ENCODE measurements at places on chromosomes 7 and 10. TPM values are rescaled to one million over a fixed set of nuclear protein-coding genes. Genes with fewer than 3 reads are reported as not detected.

DNA sequence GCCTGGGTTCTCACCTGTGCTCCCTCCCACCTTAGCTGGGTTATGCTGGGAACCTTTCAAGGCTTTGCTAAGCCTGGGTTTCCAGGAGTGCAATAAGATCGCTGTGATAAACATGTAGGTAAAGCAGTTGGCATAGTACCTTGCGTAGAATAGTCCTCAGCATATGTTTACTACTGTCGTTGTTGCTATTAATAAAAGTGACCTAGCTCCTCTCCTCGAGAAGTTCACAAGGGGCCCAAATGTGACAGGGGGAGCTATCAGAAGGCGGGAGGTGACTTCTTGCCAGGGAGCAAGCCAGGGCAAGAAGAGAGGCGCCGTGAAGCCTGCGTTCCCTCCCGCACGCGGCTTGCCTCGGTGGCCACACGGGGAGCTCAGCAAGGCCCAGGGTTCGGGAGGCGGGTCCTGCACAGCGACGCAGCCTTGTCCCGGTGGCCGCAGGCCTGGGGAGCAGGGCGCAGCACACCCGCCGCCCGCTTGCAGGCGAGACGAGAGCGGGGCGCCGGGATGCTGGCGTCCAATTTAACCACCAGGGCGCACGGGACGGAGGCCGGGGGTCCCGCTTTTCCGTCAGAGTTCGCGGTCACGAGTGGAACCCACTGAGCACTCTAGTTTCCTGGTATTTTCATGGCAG is 106.2 kb downstream of the SNX10 start:
- DNase-seq: no peak

- DNase-seq: no peak
Measured at GRCh38 chr10:70761031-70761601, 24.1 kb downstream of the TBATA start.

DNA sequence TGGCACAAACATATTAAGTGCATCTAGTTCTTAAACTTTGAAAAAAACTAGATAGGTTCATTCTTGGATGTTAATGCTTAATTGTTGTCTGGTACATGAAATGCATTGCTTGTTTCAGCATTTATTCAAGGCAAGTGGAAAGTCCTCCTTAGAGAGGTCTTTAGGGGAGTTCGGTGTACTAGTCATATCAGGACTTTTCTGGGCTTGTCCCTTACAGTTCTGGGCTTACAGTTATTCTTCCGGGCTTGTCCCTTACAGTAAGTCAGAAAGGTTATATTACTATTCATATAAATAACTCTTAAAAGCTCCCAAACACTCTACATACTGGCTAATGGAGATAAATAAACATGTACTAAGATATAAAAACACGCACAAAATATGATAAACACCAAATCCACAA is 61.6 kb upstream of the MRLN start:
- DNase-seq: no peak

- DNase-seq: no peak
Measured at GRCh38 chr7:121046893-121047468, 58.5 kb downstream of the CPED1 start.

DNA sequence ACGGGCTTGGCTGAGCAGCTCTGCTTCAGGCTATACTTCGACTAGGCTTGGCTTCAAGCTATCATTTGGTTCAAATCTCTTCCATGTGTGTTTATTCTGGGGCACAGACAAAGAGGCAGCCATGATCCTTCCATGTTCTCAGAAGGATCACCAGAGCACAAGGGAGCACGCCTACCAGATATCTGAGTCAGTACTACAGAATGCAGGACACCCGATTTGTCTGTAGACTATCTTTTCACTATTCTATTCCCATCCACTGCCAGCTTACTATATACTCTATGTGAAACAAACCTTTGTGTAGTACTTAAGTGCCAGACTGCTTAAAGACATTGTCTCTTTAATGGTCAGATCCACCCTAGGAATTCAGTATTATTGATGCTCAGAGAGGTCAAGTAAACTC is 35.1 kb downstream of the CH25H start:
- DNase-seq: no peak

DNA sequence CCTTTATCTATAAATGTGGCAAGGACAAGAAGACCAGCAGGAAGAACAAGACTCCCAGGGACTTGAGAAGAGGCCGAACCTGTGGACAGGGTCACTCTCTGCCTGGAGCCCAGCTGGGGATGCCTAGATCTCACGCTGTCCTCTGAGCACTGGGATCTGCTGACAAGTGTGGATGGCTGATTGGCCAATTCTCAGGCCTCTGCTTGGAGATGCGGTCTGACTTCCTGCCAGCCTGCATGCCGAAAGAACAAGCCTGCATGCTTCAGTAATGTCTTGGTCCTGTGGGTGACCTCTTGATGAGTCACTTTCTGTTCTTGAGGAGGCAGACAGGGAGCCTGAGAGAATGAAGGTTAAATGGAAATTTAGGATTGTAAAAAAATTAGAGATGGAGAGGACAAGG is 84.7 kb downstream of the TMEM178B start:
- DNase-seq: peak; percentile 90

- no peak for DNase-seq
Measured at GRCh38 chr10:62873866-62874265, 57.7 kb upstream of the EGR2 start.

GRCh38 chr7:147432079-147432478 is 1158.5 kb upstream of the C7orf33 start:
- DNase-seq: no peak

DNA sequence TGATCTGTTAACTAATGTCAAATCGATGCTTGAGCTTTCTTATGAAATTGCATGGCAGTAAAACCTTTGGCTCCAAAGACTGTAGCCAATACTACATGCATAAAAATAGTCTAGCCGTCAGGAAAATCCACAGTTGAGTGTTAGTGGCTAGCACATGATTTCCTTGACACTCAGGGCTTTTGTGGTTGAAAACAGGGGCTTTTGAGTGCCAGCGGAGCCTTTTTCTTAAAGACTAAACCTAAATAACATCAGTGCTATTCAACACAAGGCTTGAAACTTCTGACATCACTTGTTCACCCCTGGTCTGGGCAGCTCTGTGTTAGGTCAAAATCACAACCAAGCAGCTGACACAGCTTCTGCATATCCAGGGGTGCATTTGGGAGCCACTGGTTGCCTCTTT is 124.2 kb upstream of the BMPER start:
- DNase-seq: no peak

DNA sequence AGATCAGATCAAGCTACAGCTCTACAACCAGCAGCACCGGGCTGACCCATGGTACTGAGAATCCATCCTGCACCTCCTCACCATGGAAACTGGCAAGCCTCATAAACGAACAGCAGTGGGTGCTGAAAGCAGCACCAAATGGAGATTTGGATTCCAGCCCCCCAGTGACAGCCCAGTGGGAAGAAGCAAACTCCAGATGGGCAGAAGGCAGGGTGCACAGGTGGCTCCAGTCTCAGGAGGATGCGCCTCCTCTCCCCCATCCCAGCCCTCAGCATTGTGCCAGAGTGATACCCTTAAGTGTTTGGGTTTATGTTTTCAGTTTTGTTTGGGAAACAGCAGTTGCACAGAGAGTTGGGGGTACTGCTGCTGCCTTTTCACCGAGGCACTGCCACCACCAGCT is 20.6 kb upstream of the SMO start:
- DNase-seq: no peak

GRCh38 chr10:124957404-124957947 is 15.6 kb downstream of the ZRANB1 start:
- DNase-seq: no peak

- no peak for DNase-seq
Measured at GRCh38 chr7:1917221-1918062, 247.4 kb downstream of the ELFN1 start.

DNA sequence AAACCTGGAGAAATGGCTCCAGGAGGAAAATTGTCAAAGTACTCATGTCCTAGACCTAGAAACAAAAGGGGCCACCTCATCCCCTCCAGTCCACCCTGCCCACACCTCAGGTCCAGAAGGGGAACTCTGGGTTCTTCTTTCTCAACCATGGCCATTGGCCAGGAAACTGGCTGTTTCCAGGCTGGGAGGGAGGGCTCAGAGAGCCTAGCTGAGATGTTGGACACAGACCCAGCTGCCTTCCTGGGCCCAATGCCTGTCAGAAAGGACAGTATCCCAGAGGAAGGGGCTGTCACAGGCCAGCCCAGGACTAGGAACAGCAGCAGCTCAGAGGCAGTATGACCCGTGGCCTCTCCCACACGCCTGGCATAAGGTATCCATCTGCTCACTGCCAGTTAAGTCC is 9.6 kb downstream of the GRID1 start:
- DNase-seq: no peak

GRCh38 chr10:124305984-124306383 is 112.7 kb downstream of the OAT start:
- no peak for DNase-seq

- DNase-seq: peak; percentile 29
Measured at GRCh38 chr10:14356921-14357320, 26.2 kb upstream of the FRMD4A start.

- DNase-seq: peak; percentile 77
Measured at GRCh38 chr7:30929686-30930085, 18.0 kb downstream of the AQP1 start.

GRCh38 chr7:90262438-90262837 is 17.5 kb downstream of the CFAP69 start:
- no peak for DNase-seq

GRCh38 chr7:2257651-2258050 is 15.6 kb downstream of the NUDT1 start:
- DNase-seq: no peak

GRCh38 chr7:2482725-2483451 is 6.7 kb upstream of the GRIFIN start:
- no peak for DNase-seq

DNA sequence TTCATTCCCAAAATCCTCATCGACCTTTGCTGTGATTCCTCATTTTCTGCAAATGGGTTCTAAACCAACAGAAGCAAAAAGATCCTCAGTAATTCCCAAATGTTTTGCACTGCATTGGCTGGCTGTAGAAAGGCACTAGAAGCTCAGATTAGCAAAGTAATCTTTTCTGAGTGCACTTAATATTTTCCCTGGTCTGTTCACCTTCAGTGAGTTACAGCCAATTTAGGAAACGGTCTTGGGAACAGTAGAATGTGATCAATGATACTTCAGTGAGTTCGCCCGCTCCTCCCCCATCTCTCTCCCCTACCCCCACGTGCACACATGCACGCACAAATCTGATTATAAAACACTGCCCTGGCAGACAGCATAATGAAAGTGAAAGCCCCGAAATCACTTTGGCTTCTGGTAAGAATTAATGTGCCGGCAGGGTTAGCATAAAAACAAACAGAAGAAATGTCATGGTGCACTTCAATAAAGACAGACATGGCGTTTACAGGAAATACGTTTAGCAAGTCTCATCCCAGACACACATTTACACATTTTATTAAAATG is 201.3 kb upstream of the CDCA7L start:
- DNase-seq: no peak

DNA sequence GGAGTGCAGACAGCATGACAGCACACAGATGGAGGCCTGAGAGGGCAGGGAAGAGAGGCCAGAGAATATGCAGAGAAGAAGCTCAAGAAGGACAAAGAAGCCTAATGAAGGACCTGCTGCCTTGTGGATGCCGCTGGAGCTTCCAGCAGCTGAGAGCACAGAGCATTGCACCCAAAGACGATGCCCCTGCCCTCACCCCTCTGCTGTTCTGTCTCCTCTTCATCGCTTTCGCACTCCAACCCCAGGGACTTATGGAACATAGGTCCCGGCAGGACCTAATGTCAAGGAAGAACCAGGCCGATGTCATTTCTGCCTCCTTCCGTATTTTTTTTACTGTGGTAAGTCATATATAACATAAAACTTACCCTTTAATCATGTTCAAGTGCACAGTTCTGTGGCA is 12.3 kb upstream of the INSIG1 start:
- DNase-seq: no peak

GRCh38 chr10:77639756-77640155 is 2.1 kb upstream of the KCNMA1 start:
- DNase-seq: no peak

DNA sequence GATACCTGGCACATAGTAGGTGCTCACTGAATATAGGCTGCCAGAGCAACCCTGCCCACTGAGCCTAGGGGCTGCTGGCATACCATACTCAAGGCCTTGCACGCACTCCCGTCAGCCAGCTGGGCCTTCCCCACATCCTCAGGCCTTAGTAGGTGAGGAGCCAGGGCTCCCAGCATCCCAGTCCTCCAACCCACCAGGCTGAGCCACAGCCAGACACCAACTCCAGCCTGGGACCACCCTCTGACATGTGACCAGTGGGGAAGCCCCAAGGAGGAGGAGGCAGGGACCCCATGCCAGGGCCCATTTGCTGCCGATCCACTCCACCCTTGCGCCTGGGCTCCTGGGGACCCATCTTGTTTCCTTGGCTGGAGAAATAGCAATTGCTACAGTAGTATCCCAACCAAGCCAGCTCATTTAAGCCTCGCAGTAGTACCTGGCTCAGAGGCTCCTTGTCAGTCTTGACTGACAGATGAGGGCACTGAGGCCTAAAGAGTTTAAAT is 11.4 kb downstream of the SLIT1 start:
- DNase-seq: no peak

- no peak for DNase-seq
Measured at GRCh38 chr7:104569751-104570150, 241.3 kb downstream of the LHFPL3 start.

GRCh38 chr7:129427526-129428045 is 6.6 kb upstream of the STRIP2 start:
- no peak for DNase-seq

GRCh38 chr7:34821932-34822558 is 164.0 kb downstream of the NPSR1 start:
- DNase-seq: no peak

DNA sequence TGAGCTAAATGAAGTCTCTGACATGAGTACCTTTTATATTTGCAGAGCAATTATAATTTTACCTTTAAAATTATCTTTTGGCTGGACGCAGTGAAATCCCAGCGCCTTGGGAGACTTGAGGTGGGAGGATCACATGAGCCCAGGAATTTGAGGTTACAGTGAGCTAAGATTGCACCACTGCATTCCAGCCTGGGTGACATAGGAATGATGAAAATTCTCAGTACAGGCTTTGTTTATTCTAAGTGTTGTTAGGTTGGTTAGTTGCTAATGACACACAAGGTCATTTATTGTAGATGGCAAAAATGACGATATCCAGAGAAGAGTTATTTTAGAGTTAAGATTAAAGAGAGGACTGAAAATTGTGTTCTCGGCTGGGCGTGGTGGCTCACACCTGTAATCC is 87.6 kb downstream of the XRCC2 start:
- DNase-seq: no peak

GRCh38 chr10:28431139-28431538 is 101.8 kb upstream of the WAC start:
- no peak for DNase-seq

GRCh38 chr10:86651021-86651471 is 3.3 kb upstream of the OPN4 start:
- no peak for DNase-seq

- DNase-seq: no peak
Measured at GRCh38 chr10:130491693-130492050, 355.5 kb downstream of the GLRX3 start.

OR13A1 gene
- not detected for total RNA-seq

SLC26A4 gene
- 0.50 TPM for total RNA-seq

CCDC172 gene
- total RNA-seq: not detected

CRYGN gene
- total RNA-seq: under 0.01 TPM

LRRC18 gene
- total RNA-seq: not detected

AZGP1 gene
- total RNA-seq: 3.4 TPM

CPN1 gene
- not detected for total RNA-seq

FAM170B gene
- total RNA-seq: not detected

PPP1R9A gene
- 22.4 TPM for total RNA-seq

CALHM3 gene
- total RNA-seq: not detected

ANXA11 gene
- total RNA-seq: 126 TPM

SYT15 gene
- total RNA-seq: 4.8 TPM

SPDYE16 gene
- total RNA-seq: 0.19 TPM

LEP gene
- not detected for total RNA-seq

NXPH1 gene
- total RNA-seq: not detected

AKR1C3 gene
- total RNA-seq: 12.1 TPM

Data from esophagus muscularis mucosa (tissue), 4 donors.